ENCODE measurements at places on chromosomes 5 and 9.

GRCh38 chr5:145478651-145479050 lies 356.5 kb downstream of the PRELID2 start:
- peaks cover 9% of the 10 kb centered on the region for H3K4me1 ChIP-seq
- H3K4me3 ChIP-seq, result no peak overlapping the region
- H3K27me3 ChIP-seq, result no peaks in the 10 kb centered on the region
- no peak for DNase-seq
- H3K36me3 ChIP-seq, result no peaks in the 10 kb centered on the region
- no peak overlapping the region for H3K27ac ChIP-seq

- H3K36me3 ChIP-seq, result no peaks in the 10 kb centered on the region
- H3K4me1 ChIP-seq, result no peaks in the 10 kb centered on the region
- H3K27ac ChIP-seq, result no peak overlapping the region
- H3K4me3 ChIP-seq, result no peak overlapping the region
Observed at GRCh38 chr9:14180960-14181537, 132.9 kb downstream of the NFIB start.

DNA sequence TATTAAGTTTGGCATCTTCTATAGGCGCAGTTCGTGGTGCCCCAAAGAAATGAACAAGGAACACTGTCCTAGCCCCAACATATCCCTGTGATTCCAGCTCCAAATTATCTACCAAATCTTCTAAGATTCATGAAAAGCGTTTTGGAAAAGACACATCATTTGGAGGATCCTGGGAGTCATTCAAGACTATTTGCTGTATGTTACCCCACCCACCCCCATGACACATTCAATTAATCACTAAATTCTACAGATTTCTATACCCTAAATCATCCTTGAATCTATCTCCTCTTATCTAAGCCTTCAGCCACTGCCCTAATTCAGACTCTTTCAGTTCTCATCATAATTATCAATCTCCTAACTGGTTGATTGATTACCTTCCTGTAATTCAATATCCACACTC lies 5.5 kb upstream of the RUSC2 start:
- H3K4me3 ChIP-seq, result no peak overlapping the region
- H3K27ac ChIP-seq, result no peak overlapping the region
- DNase-seq, result no peak
- H3K27me3 ChIP-seq, result peaks cover 6% of the 10 kb centered on the region
- peaks cover 18% of the 10 kb centered on the region for H3K4me1 ChIP-seq

- H3K4me1 ChIP-seq, result peaks cover 28% of the 10 kb centered on the region
- H3K4me3 ChIP-seq, result no peak overlapping the region
- peak overlapping the region; percentile 59 for H3K27ac ChIP-seq
- H3K27me3 ChIP-seq, result no peaks in the 10 kb centered on the region
- DNase-seq, result peak; percentile 67
Observed at GRCh38 chr5:76337953-76338451, 65.1 kb upstream of the IQGAP2 start.

- H3K36me3 ChIP-seq, result no peaks in the 10 kb centered on the region
- peaks cover 7% of the 10 kb centered on the region for H3K4me1 ChIP-seq
- no peaks in the 10 kb centered on the region for H3K27me3 ChIP-seq
Observed at GRCh38 chr5:137604348-137605095, 105.4 kb upstream of the SPOCK1 start.

DNA sequence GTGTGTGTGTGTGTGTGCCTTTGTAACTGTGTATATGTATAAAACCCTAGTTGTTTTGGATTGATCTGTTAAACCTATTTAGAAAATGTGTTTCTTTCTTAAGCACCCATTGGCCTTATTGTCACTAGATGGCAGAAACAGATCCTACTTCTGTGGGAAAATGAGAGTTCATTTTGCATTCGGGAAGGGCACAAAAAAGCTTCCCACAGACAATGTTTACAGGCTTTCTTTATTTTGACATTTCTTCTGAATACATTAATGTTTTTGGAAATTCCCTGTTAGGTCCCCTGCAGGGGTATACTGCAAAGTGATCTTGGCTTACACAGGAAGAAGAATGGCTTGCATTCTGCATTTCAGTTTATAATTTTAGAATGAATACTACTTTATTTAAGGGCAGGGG lies 481.8 kb upstream of the ARRDC3 start:
- no peaks in the 10 kb centered on the region for H3K27me3 ChIP-seq
- peaks cover 32% of the 10 kb centered on the region for H3K4me1 ChIP-seq
- no peak for DNase-seq
- H3K27ac ChIP-seq, result peak overlapping the region; percentile 96
- H3K4me3 ChIP-seq, result no peak overlapping the region

DNA sequence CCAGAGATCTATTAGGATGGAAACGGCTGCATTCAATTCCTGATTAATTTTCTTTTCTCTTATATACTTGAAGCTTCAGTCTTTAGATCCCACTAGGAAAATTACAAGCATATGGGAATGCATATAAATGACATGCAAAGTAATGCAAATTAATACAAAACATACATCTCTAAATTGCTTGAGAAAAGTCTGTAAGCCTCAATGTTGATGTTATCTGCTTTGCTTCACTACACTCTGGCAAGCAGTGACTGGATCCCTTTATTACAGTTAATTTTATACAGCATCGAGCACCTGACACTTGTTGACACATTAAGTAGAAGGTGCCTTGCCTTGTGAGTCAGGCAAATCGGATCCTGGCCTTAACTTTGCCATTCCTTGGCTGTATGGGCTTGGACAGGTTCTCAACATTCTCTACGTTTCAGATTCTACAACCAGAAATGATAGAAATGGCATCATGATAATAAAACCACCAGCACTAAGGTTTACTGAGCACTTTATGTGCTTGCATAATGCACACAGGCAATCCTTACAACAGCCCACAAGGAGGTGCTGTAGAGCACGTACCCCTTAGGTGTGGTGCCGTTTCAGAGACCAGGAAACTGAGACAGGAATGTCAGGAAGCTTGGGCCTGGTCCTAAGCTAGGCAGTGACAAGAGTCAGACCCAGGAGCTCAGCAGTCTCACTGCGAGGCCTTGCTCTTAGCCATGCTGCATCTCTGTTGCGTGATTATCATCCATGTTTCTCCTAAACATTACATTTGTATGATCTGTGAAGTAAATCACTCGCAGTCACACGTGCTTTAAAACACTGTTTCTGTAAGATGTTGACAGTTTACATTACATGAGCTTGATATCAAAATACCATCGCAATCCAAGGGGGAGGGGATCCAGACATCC lies 2.7 kb downstream of the GCNT4 start:
- H3K27me3 ChIP-seq, result peaks cover 39% of the 10 kb centered on the region
- no peak overlapping the region for H3K4me3 ChIP-seq
- H3K36me3 ChIP-seq, result no peaks in the 10 kb centered on the region
- peaks cover 31% of the 10 kb centered on the region for H3K4me1 ChIP-seq

DNA sequence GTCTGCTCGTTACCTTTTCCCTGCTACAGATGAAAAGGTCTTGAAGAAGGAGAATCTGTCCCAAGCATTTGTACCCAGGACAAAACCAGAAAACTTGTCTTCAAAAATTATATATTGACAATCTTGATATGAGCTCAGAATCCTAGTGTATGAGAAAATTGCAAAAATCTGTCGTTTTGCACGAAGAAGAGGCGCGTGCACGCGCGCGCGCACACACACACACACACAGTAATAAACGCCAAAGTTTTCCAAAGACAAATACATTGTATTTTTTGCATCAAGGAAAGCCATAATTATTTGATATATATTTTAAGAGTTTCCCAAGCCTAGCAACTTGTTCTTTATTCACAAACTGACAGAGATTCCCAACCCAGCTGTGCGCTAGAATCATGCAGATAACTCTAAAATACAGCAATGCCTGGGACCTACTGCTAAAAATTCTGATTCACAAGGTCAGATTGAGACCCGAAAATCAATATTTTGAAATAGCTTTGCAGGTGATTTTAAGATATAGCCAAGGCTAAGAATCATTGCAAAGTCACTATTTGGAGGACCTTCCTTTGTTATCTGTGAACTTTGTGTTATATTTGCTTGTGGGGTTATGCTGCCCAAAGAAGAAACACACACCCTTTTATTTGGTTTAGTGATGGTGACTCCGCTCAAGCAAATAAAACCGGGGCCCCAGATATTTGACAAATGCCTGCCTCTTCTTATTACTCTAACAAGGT lies 1287.7 kb upstream of the CDH6 start:
- no peaks in the 10 kb centered on the region for H3K27me3 ChIP-seq
- H3K4me1 ChIP-seq, result no peaks in the 10 kb centered on the region
- no peak for DNase-seq
- no peak overlapping the region for H3K4me3 ChIP-seq
- no peak overlapping the region for H3K27ac ChIP-seq

DNA sequence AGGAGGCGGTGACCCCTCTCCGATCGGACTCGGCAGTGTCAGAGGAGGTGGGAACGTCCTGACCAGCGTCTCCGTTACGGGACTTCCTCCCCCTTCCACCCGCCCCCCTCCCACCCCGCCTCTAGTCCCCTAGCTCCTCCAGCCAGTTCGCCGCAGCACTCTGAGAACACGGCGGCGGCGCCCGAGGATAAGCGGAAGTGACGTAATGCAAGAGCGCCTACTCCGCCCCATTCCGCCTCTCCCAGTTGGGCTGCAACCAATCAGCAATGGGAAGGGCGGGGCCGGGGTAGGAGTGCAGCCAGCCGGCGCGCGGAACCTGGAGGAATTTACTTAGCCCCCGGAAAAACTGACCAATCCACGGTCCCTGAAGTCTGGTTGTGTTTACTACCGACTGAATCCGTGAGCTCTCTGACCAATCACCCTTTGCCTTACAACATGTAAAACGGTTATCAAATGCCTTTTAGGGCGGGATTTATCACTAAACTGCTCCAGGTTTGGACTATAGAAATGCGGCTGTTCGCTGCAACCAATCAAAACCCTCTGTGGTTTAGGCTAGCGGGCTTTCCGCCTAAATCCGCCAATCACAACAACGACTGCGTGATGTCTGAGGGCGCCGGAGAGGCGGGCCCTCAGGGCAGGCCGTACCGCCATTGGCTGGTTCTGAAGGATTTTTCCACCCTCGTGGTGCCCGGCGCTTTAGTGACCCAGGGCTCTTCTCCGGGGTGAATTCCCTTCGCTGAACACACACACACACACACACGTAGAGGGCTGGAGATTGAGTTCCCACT lies at the start of gene ZBTB5:
Gene ZBTB5, minus strand, starts transcription at position 202 of the 788 bp plus-strand sequence. CDS start 22,899 bp downstream, outside the sequence.
- DNase-seq, result peak; percentile 99
- peaks cover 12% of the 10 kb centered on the region for H3K36me3 ChIP-seq
- H3K4me3 ChIP-seq, result peak within 1 kb of the TSS; percentile 98
- H3K27me3 ChIP-seq, result no peaks in the 10 kb centered on the region

DNA sequence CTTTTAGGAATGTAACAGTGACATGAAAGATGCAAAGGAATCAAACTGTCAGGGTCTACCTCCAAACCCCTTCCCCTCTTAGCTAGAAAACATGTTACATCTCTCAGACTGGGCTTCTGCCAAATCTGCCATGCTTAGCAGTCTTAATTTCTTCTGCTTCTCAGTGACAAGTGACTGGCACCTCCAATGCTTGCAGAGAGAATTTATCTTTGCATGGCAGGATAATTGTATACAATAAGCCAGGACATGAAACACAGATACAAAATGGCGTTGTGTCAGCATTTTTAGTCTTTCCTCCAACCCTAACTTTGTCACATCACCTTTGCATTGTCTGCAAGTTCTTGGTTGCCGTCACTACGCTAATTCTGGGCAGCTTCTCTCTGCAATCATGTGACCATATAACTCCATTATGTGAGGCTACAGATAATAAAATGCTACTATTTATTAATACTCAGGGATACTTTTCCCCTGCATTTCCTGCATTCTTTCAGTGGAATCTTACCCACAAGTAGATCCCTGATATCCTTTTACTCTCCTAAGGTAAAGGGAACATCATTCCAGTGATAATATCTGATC lies 89.8 kb downstream of the PLCXD3 start:
- no peak overlapping the region for H3K27ac ChIP-seq
- peaks cover 15% of the 10 kb centered on the region for H3K4me1 ChIP-seq
- no peaks in the 10 kb centered on the region for H3K36me3 ChIP-seq
- H3K27me3 ChIP-seq, result no peaks in the 10 kb centered on the region

DNA sequence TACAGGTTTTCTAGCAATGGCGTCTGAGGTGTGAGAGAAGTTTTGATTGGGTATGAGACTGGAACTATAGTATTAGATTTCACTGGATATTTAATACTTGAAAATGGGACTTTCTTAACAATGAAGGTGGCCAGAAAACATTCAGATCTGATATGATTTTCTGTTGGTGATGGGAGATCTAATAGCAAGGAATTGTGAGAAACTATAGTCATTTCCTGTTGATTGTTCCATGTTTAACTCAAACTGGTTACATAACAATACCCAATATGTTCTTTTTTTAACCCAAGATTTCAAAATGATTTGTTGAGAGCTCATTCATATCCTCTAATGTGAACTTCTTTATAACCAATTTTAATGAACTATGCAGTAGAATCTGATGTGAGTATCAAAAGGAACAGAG lies 793.2 kb upstream of the RGMB start:
- no peak overlapping the region for H3K27ac ChIP-seq
- H3K36me3 ChIP-seq, result no peaks in the 10 kb centered on the region
- H3K4me1 ChIP-seq, result peaks cover 12% of the 10 kb centered on the region
- no peaks in the 10 kb centered on the region for H3K27me3 ChIP-seq
- no peak overlapping the region for H3K4me3 ChIP-seq

DNA sequence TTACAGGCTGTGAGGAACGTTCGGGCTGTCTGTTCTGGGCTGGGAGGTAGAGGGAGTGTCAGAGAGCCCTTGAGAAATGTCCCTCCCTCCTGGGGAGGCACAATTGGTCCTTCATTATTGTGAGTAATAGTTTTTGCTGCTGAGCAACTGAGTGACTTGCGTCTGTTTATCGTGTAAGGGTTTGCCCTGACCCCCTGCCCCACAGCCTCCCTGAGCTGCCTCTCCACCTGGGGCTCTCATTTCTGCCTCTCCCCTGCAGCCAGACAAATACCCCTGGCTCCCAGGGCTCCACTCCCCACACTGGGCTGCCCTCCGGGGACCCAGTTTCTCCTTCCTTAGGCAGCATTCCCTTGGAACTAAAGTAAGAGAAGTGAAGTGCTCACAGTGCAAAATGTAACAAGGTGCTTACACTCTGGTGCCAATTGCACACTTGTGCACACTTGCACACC lies 174.9 kb upstream of the MVB12B start:
- H3K4me3 ChIP-seq, result no peak overlapping the region
- H3K27me3 ChIP-seq, result peaks cover 39% of the 10 kb centered on the region
- no peak for DNase-seq

DNA sequence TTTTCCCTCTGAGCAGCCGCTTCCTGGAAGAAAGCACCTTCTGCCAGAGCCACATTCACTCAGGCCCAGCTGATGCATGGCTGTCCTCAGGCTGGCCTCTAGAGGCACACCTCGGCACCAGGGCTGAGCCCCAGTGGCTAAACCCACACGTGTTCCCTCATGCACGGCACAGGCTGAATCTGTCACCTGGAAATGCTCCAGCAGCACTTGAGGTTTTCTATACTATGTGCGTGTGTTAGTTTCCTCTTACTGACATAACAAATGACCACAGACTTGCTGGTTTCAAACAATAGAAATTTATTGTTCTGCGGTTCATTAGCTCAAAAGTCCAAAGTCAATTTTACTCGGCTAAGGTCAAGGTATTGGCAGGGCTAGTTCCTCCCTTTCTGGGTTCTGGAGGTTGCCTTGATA lies 141.4 kb downstream of the LRRC70 start:
- H3K27ac ChIP-seq, result no peak overlapping the region
- DNase-seq, result peak; percentile 63
- H3K4me3 ChIP-seq, result no peak overlapping the region
- no peaks in the 10 kb centered on the region for H3K27me3 ChIP-seq
- H3K4me1 ChIP-seq, result peaks cover 45% of the 10 kb centered on the region
- H3K36me3 ChIP-seq, result no peaks in the 10 kb centered on the region

All from WTC11 (cell line).